ENCODE measurements at places on chromosomes 4 and X.

GRCh38 chr4:105433421-105433820, 40.4 kb downstream of the PPA2 start:
- H3K27ac ChIP-seq, result no peak overlapping the region
- H3K36me3 ChIP-seq, result peaks cover 12% of the 10 kb centered on the region
- no peak for DNase-seq

DNA sequence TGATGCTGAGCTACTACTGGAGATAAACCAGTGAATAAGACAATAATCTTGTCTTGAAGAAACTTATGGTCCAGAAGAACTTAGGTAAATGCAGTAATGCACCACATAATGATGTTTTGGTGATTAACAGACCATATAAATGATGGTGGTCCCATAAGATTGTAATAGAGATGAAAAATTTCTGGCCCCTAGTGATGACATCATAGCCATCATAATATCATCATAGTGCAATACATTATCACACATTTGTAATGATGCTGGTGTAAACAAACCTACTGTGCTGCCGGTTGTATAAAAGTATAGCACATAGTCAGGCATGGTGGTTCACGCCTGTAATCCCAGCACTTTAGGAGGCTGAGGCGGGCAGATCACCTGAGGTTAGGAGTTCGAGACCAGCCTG, 846.8 kb downstream of the FSTL5 start:
- no peak overlapping the region for H3K4me3 ChIP-seq
- H3K4me1 ChIP-seq, result peaks cover 1% of the 10 kb centered on the region
- H3K27ac ChIP-seq, result no peak overlapping the region
- no peaks in the 10 kb centered on the region for H3K27me3 ChIP-seq
- no peaks in the 10 kb centered on the region for H3K36me3 ChIP-seq

DNA sequence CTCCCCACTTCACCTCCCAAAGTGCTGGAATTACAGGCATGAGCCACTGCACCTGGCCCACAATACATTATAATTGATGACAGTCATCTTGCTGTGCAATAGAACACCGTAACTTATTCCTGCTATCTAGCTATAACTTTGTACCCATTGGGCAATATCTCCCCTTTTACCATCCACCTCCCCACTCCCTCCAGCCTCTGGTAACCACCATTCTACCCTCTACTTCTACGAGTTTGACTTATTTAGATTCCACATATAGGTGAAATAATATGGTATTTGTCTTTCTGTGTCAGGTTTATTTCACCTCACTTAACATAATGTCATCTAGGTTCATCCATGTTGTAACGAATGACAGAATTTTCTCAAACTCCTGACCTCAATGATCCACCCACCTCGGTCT, 8.2 kb upstream of the TEX11 start:
- no peaks in the 10 kb centered on the region for H3K27me3 ChIP-seq
- no peak for DNase-seq
- H3K27ac ChIP-seq, result no peak overlapping the region
- H3K4me1 ChIP-seq, result no peaks in the 10 kb centered on the region

DNA sequence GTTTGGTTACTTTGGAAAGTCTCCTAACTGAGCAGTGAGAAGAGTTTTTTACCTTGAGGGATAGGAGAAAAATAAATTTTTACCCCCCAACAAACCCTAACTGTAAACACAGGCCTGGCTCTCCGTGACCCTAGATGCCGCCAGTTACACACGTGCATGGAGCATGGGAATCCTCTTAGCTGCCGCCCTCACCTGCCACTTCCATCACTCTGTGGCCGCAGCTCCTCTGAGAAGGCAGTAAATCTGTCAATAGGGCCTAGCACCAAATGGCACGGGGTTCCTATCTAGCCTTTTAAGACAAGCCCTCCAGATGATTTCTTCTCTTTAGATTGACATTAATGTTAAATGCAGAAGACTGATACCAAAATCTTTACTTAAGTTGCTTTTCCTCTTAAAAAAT, 330.3 kb upstream of the FAM241A start:
- H3K4me3 ChIP-seq, result no peak overlapping the region
- H3K27me3 ChIP-seq, result no peaks in the 10 kb centered on the region
- H3K27ac ChIP-seq, result no peak overlapping the region
- H3K36me3 ChIP-seq, result no peaks in the 10 kb centered on the region

GRCh38 chr4:1469607-1470392, 63.6 kb upstream of the NKX1-1 start:
- peaks cover 2% of the 10 kb centered on the region for H3K4me1 ChIP-seq
- H3K36me3 ChIP-seq, result peaks cover 14% of the 10 kb centered on the region
- no peak overlapping the region for H3K4me3 ChIP-seq

GRCh38 chr4:147968641-147969040, 236.8 kb downstream of the ARHGAP10 start:
- peaks cover 2% of the 10 kb centered on the region for H3K4me1 ChIP-seq
- no peak for DNase-seq
- H3K4me3 ChIP-seq, result no peak overlapping the region
- H3K27ac ChIP-seq, result no peak overlapping the region
- H3K36me3 ChIP-seq, result no peaks in the 10 kb centered on the region
- H3K27me3 ChIP-seq, result no peaks in the 10 kb centered on the region

- H3K4me1 ChIP-seq, result no peaks in the 10 kb centered on the region
- no peak overlapping the region for H3K27ac ChIP-seq
- H3K4me3 ChIP-seq, result peak overlapping the region; percentile 86
- peaks cover 2% of the 10 kb centered on the region for H3K27me3 ChIP-seq
- no peak for DNase-seq
- H3K36me3 ChIP-seq, result peaks cover 9% of the 10 kb centered on the region
These were observed 1.5 kb downstream of the ARAP2 start for GRCh38 chr4:36242629-36243354.

GRCh38 chrX:110188701-110189558, 129.0 kb downstream of the AMMECR1 start:
- no peak for DNase-seq
- H3K4me3 ChIP-seq, result no peak overlapping the region
- H3K36me3 ChIP-seq, result no peaks in the 10 kb centered on the region
- no peak overlapping the region for H3K27ac ChIP-seq
- no peaks in the 10 kb centered on the region for H3K27me3 ChIP-seq

Data from glutamatergic neuron (in vitro differentiated cells).